ENCODE measurements at places on chromosomes 6 and 20.

- no peak for DNase-seq
These were observed 143.6 kb upstream of the SPACA1 start for GRCh38 chr6:87904011-87904410.

GRCh38 chr6:10771371-10771894 is 23.8 kb downstream of the TMEM14B start:
- no peak for DNase-seq

- DNase-seq = no peak
These were observed 507.2 kb downstream of the CDH26 start for GRCh38 chr20:60465439-60465838.

GRCh38 chr6:154206996-154207395 is 149.6 kb downstream of the IPCEF1 start:
- DNase-seq = no peak

DNA sequence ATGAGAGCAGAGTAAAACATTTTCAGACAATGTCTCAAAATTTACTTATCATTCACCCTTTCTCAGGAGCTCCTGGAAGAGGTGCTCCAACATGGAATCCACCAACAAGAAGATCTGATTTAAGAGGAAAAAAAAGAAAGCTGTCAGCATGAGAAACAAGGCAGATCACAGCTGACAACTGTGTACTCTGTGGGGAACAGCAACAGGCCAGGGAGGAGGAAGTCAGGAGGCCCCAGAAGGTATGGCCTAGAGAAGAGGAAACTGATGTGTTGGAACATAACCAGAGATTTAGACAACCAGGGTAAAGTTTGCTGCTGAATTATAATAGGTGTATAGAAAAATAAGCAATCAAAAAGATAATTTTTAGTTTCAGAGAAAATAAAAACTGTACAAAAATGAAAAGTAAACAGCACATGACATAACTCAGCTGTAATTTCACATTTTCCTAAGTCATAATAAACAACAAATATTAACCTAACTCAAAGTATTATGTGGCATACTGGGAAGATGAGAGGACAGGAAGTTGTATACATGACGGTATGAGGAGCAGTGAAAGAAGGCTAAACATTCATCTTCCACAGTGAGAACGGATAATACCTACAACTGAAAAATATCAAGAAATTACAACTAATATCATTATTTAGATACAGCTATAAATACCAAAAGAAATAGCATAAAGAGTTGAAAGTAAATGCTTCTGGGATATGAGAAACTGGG is 113.6 kb upstream of the EMILIN3 start:
- no peak for DNase-seq

GRCh38 chr20:15654208-15654649 is 919.0 kb downstream of the KIF16B start:
- peak; percentile 70 for DNase-seq

All from iPS DF 6.9 (cell line).